ENCODE measurements at places on chromosomes 7 and 10.

DNA sequence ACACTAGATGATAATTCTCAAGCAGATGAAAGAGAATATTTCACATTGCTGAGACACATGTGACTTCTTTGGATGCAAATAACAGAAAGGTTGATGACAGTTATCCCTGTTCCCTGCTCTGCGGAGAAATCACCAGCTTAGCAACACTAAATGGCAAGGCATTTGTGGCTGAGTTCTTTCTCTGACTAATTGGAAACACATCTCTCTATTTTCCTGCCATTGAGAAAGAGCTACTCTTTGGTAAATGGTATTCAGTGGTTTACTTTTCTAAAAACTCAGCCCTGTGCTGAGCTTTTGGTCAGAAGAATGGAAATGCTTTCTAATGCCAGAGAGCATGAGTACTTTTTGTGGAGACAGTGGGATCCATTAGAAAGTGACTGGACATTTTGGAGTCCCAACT is 771.4 kb downstream of the LRMDA start:
- peak; percentile 88 for DNase-seq

GRCh38 chr10:132192076-132192975 is 5.6 kb downstream of the DPYSL4 start:
- DNase-seq = no peak

- DNase-seq = no peak
Observed at GRCh38 chr10:15242261-15242840, 73.9 kb upstream of the NMT2 start.

- no peak for DNase-seq
Observed at GRCh38 chr7:132732321-132732865, 156.1 kb upstream of the PLXNA4 start.

DNA sequence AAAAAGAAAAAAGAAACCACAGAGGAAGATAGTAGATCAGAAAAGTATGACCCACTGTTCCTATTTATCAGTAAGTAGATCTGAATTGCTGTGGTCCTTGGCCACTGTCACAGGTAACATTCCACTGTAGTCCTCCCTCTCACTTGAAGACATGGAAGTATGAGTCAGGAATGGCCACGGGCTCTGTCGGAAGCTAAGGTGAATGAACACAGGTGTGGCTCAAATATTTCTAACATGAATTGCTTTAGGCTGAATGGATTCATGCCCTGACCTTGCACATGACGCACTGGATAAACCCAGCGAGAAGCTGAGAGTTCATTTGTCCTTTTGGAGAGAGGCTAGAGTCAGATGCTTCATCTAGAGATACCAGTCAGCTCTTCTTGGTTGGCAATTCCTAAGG is 224.5 kb upstream of the SP8 start:
- DNase-seq = no peak

GRCh38 chr7:11655163-11655562 is 176.8 kb downstream of the THSD7A start:
- DNase-seq = no peak

- no peak for DNase-seq
Observed at GRCh38 chr7:134992626-134993179, 6.4 kb downstream of the AGBL3 start.

- peak; percentile 51 for DNase-seq
Observed at GRCh38 chr10:47340608-47341170, 7.5 kb upstream of the RBP3 start.

- no peak for DNase-seq
Observed at GRCh38 chr10:26550774-26551526, 112.8 kb downstream of the APBB1IP start.

DNA sequence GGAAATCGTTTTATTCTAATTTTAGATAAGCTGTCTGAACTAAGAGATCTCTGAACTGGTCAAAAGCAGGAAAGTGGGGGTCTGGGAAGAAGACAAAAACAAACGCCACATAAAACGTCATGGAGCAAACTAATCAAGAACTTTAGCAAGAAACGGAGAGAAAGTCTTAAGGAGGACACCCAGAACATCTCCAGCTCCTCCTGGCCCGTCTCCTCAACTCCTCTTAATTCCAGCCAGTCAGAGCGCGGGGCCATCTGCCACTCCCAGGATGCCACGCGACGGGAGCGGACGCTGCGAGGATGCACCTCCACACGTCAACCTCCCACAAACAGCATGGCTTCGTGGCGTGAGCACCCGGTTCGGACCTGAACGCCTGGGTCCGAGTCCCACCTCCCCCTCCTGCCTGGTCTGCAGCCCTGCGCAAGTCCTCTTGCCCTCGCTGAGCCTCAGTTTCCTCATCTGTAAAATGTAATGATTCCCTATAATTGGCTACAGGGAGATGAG is 598 bp downstream of the MMS19 start:
- DNase-seq = peak; percentile 82

GRCh38 chr7:147483634-147484292 is 1106.8 kb upstream of the C7orf33 start:
- peak; percentile 70 for DNase-seq

DNA sequence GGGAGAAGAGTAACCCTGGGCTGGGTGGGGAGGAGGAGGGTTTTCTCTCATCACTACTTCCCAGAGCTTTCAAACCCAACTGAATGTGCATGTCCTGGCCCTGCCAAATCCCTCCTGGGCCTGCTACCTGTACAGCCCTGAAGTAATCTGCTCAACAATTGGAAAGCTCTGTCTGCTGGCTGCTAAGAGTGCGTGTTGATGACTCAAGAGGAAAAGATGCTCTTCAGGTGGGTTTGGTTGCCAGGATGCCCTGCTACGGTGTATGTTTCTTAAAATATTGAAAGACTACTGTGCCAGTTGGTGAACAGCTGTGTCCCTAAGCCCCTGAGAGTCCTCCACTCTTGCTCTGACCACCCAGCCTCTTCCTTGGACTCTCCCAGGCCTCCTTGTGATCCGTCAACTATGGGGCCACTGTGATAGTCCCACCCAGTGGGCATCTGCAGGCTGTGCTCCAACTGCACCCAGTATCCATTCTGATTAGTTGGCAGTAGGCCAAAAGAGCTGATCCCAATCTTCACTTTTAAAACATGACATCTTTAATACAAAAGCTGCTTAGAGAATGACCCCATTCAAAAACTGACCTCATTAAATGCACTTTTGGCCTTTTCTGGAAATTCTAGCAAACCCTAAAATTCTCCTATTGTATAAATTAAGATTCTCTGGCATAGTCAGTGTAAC is 85.6 kb downstream of the AOAH start:
- no peak for DNase-seq

DNA sequence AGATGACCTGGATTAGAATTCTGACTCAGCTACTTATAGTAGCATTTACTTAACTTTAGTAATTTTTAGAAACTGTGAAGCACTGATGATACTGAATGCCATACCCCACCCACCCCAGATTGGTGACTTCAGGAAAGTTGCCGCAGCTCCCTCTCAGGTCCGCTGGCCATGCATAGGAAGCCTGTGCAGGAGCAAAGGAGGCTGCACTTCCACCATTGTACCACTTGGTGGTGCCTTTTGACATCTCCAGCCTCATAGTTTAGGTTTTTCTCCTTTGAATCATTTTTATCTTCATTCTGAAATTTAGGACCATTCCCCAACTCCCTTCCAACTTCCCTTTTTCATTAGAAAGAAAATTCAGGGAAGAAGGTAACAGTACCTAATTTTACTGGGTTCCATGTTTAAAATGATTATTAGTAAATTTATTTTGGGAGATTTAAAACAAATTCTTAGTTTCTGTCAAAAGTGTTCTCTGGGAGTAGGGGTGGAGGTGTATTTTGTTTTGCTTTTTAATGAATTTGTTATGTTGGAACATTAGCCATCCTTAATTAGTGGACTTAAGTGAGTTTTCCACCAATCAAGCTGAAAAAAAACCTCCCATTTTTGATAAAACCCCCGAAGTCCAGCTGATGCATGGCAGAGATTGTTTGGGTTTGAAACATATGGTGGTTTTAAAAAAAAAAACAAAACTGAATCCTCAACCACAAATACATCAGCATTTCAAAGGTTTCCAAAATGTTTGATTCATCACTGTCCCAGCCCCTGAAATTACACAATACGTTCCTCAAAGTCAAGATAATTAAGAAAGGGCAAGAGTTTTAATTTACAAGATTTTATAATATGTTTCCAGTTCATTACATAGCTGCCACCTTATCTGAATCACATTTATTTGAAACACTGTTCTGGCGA is 109.6 kb downstream of the WNT2 start:
- DNase-seq = peak; percentile 70

GRCh38 chr10:30349967-30350735 is 1.1 kb upstream of the MTPAP start:
- DNase-seq = no peak

GRCh38 chr10:59870152-59870551 is 36.2 kb downstream of the CCDC6 start:
- no peak for DNase-seq

DNA sequence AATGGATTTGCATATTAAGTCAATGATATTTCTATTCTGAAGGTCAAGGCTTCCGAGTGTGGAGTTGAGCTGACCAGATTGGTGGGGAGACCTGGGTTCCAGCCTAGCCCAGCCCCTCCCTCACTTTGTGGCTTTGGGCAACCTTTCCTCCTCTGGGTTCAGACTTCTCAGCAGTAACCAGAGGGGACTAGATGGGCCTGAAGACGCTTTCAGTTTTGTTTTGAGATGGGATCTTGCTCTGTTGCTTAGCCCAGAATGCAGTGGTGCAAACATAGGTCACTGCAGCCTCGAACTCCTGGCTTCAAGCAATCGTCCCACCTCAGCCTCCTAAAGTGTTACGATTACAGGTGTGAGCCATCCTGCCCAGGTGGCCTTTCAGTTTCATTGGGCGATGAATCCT is 68.1 kb upstream of the LEP start:
- DNase-seq = no peak

DNA sequence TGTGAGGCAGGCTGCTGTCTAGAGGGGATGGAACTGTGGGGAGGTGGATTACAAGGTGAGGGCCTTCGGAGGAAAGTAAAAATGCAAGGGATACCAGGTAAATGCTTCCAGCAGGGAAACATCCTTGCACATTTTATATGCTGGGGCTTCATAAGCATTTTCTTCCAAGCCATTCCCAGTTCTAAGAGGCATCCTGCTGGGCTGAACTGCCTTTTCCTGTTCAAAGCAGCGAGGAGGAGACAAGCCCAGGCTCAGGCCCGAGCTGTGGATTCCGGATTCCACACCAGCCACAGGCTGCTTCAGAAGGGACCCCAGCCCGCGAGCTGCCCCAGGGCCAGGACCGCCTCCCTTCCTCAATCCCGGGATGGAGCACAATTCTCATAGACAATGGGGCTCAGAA is 249.7 kb downstream of the TNS3 start:
- no peak for DNase-seq

DNA sequence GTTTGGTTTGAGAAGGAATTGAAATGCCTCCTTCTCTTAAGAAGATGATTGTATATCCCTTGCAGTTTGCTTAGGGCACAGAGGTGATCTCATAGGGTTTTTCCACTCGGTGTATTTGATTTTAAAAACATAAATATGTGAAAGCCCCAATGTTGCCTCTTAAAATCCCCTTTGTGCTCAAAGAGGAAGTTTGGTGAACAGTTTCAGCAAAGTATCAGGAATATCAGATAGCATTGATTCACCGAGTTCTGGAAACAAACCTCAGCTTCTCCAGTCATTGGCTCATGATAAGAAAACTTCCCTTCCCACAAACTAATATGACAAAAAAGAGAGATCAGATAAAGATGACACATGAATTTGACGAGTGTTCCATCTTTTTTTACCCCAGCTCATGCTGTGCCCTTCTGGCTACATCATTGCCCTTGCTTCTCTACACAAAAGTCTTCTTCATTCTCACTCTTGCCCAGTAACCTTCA is 20.1 kb upstream of the SMNDC1 start:
- no peak for DNase-seq

DNA sequence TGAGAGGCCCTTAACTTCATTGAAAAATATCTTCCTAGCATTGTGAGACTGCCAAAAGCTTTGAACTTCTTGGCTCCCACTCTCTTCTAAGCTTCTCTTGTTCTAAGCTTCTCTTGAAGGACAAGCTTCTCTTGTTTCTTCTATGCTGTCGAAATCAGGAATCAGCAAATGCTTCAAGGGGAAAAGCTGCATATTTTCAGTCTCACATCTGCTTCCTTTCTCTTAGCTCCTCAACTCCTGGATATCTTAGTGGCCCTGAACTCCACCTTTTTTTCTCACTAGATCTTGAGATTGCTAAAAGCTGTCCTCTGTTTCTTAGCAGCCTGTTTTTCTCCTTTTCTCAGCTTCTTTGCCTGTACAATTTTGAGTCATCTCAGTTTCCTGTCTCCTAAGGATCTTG is 73.0 kb downstream of the NEUROD6 start:
- no peak for DNase-seq

- no peak for DNase-seq
Observed at GRCh38 chr7:74443543-74444247, 10.0 kb upstream of the GTF2IRD1 start.
